ENCODE measurements at places on chromosomes 7 and 10. TPM values are rescaled to one million over a fixed set of nuclear protein-coding genes. Genes with fewer than 3 reads are reported as not detected.

DNAAF5 gene
- 41.3 TPM for total RNA-seq

PTF1A gene
- not detected for total RNA-seq

DNA sequence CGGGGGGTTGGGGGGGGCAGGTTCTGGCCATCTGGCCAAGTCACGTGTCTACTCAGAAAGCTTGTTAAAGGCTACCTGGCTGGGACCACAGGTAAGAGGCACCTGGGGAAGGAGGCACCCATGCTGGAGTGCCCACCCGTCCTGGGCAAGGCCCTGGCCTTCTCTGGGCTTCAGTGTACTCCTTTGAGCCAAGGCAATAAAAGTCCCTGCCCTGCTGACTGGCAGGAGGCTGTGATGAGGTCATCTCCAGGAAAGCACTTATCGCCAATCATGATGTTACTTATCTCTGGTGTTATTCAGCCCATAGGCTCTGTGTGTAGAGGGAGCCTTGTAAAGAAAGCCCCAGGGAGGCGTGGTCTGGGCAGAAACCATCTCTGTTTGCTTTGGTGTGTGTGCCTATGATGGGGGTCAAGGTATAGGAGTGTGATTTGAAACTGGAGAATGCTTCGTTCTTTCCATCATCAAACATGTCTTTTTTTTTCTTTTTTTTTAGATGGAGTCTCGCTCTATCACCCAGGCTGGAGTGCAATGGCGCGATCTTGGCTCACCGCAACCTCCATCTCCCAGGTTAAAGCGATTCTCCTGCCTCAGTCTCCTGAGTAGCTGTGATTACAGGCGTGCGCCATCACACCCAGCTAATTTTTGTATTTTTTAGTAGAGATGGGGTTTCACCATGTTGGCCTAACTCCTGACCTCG, 2.5 kb upstream of the CLDN4 start:
- DNase-seq, result peak; percentile 80

DNA sequence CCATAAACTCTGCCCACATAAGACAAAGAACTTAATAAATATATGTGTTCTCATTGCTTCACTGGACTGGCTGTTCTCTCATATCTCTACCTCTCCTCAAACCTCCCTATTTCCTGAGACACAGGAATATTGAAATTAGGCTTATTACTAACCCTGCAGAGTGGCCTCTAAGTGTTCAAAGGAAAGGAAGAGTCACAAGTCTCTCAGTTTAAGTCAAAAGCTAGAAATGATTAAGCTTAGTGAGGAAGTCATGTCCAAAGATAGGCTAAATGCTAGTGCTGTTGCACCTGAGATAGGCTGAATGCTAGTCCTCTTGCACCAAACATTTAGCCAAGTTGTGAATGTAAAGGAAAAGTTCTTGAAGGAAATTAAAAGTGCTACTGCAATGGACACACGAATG, 41.1 kb downstream of the GNAI1 start:
- DNase-seq, result no peak

DNA sequence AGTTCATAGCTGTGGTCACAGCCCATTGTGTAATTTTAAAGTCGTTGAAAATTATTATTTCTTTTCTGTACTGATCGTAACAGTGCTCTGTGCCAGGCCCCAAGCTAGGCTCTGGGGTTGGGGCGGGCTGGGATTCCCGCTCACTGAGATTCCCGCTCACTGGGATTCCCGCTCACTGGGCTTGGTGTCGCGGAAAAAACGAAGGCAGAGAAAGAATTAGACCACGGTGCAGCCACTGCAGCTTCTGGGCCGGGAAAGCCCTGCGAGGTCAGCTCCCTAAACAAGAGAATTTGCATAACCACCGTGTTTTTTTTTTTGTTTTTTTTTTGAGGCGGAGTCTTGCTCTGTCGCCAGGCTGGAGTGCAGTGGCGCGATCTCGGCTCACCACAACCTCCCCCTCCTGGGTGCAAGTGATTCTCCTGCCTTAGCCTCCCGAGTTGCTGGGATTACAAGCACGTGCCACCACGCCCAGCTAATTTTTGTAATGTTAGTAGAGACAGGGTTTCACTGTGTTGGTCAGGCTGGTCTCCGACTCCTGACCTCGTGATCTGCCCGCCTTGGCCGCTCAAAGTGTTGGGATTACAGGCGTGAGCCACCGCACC, 31.2 kb downstream of the FOXK1 start:
- DNase-seq, result no peak

DNA sequence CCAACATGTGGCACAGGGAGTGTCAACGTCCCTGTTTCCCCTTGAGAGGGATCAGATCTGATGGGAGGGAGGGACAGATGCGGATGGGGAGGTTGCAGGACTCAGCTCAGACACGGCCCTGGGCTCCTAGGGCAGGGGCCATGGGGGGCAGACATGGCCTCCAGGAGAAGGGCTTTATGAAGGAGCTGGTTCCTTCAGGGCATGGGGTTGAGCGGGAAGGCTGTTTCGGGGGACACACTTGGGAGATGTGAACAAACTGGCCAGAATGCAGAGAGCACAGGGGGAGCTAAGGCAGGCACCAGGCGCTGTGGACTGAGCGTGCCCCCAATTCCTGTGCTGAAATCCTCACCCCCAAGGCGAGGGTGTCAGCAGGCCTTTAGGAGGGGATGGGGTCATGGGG, 581.9 kb upstream of the FOXK1 start:
- no peak for DNase-seq

GRCh38 chr7:9890092-9890491, 1083.6 kb upstream of the PHF14 start:
- no peak for DNase-seq

SEPHS1 gene
- 60.7 TPM for total RNA-seq

- no peak for DNase-seq
Measured at GRCh38 chr7:1825897-1826741, 156.0 kb downstream of the ELFN1 start.

DNA sequence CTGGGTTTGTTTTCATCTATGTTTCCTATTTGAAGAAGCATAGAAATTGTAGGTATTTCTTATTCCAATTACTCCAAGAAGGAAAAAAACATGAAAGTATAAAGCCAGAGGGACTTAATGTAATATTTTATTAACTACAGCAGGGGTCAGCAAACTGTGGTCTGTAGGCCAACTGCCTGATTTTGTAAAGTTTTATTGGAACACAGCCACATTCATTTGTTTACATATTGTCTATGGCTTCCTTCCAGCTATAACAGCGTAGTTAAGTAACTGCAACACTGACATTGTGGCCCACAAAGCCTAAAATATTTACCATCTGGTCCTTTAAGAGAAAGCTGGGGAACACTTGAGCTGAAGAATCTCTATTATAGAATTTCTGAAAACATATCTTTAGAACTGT, 306.2 kb downstream of the BICC1 start:
- DNase-seq, result peak; percentile 33

BAIAP2L1 gene
- total RNA-seq, result 7.1 TPM

KAZALD1 gene
- 8.1 TPM for total RNA-seq

GRCh38 chr7:152137476-152138025, 112.1 kb downstream of the GALNT11 start:
- DNase-seq, result peak; percentile 9

GRCh38 chr10:7788639-7789286, 786 bp downstream of the ATP5F1C start:
- peak; percentile 34 for DNase-seq

ACSM6 gene
- total RNA-seq, result not detected

GRCh38 chr7:137753948-137754851, 92.6 kb downstream of the DGKI start:
- DNase-seq, result no peak

- no peak for DNase-seq
Measured at GRCh38 chr10:52455098-52455497, 141.0 kb downstream of the DKK1 start.

DNA sequence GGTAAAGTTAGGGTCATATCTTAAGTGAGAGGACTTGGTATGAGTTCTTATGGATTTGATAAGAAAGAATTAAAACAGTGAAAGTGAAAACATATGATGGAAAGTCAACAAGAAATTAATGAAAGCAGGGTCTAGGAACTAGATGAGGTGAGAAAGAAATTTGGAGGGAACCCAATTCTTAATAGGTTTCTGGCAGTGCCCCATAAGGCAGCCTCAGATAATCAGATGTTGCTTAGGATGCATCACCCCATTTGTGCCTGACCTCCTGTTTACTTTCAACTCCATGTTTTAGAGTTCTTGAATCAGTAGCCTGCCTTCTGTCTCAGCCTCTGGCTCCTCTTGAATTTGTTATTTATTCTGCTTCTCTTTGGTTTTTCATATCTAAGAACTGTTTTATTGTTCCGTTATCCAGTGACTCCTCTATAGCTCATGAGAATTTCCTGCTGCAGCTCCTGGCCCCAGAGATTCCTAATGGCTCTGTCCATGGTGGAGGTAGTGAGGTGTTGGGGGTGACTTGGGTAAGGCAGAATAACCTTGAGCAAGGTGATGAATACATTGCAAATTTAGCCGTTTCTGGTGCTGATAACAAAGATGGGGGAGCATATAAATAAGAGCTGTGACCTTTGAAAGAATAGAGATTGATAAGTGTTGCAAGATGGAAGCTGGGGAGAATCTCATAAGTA, 17.6 kb downstream of the ITGB8 start:
- no peak for DNase-seq

GRCh38 chr7:65979583-65980477, 2.2 kb downstream of the GUSB start:
- no peak for DNase-seq

DNA sequence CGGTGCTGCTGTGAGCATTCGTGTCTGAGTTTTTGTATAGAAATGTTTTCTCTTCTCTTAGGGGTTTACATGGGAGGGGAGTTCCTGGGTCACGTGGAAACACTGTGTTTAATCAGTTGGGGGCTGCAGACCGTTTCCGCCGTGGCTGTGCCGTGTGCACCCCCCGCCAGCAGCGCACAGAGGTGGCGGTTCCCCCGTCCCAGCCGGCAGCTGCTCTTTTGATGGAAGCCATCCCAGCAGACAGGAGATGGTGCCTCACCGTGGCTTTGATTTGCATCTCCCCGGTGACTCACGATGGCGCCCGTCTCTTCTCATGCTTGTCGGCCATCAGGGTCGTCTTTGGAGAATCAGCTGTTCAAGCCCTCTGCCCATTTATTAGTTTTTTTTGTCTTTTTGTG, 34.9 kb upstream of the FOXL3 start:
- DNase-seq, result no peak

NRG3 gene
- not detected for total RNA-seq

DNA sequence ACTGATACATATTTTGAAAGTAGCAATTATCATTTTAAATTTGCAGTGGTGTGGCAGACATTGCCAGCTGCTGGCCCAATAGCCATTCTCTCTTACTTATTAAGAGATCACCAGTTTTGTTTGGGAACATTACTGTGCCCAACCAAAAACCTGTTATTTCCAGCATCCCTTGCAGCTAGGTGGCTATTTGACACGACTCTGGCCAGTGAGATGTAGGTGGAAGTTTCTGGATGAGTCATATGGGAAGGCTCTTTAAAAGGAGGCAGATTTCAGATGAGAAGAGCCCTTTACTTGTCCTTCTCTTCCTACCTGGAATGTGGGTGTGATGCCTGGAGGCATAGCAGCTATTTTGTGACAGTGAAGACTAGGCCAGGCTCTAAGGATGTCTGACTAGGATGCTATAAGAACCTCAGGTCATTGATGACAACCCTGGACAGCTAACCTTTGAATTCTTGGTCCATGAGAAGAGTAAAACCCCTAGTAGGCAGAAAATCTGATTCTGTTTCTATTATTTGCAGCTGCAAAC, 77.9 kb downstream of the CARD11 start:
- DNase-seq, result no peak

GRCh38 chr7:78020874-78021249, 222.3 kb downstream of the PHTF2 start:
- no peak for DNase-seq

NRP1 gene
- total RNA-seq, result 308 TPM

GRCh38 chr7:100371561-100372171, 1.6 kb upstream of the PILRA start:
- no peak for DNase-seq

NEBL gene
- under 0.01 TPM for total RNA-seq

DNA sequence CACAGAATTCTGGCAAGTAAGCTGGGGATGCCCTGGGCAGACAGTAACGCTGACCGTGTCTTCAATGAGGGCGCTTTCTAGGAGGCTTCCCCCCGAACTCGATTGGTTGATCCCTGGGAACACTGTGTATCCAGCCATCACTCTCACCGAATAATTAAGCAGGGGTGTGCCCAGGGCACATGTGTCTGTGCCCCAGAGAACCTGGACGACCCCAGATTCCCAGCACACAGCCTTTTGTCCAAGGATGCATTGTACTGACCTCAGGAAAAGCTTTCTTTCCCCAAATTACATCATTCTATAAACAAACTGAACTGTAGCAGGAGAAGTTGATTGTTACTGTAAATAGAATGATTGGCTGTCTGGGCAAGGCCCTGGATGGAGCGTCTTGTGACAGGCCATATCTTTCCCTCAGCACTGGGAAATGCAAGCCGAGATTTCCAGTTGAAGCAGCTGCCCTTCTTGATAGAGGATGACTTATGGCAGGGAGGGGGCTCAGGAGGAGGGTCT, 6.6 kb upstream of the DEPP1 start:
- no peak for DNase-seq

AHCYL2 gene
- 9.8 TPM for total RNA-seq

GRCh38 chr10:89242840-89243568, 8.6 kb downstream of the LIPA start:
- DNase-seq, result no peak

GRCh38 chr10:775245-776075, 86.0 kb upstream of the DIP2C start:
- peak; percentile 56 for DNase-seq

DNA sequence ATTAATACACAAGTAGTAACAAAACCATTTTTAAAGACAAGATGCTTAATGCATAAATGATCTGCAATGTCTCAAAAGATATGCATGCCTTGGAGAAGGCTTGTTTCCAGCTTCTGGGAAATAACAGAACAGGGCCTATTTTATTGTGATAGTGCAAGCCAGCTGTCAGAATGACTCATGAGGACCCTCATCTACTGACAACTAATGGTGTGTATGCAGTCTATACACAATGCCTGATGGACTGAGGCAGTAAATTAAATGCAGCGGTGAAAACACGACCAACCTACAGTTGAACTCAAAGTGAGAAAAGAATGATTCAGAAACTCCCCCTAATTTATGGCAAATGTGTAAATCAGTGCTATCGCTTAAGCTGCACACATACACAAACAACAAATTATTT, 46.3 kb downstream of the VPS41 start:
- no peak for DNase-seq

MORN4 gene
- 3.7 TPM for total RNA-seq

- no peak for DNase-seq
Measured at GRCh38 chr10:55223352-55223751, 422.3 kb upstream of the PCDH15 start.

CFTR gene
- not detected for total RNA-seq

GRCh38 chr10:6064119-6064518, 2.0 kb upstream of the IL2RA start:
- no peak for DNase-seq

DNA sequence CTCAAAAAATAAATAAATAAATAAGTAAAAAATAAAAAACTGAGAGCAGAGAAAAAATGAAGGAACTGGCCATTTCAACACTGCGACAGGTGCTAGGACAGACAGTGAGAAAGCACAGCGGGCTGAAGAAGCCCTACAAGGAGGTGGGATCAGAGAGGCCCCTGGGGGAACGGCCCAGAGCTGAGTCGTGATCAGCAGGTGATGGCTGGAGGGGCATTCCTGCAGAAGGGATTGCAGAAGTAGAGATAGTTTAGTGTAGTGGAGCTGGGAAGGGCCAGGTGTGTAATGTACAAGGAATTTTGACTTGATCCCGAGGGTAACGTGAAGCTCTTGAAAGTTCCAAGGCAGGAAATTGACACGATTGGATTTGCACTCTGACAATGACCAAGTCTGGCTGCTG, 112.1 kb downstream of the CUL2 start:
- no peak for DNase-seq

GRCh38 chr7:83851551-83851950, 202.6 kb upstream of the SEMA3E start:
- DNase-seq, result no peak
